ENCODE measurements at places on chromosomes 11 and 22.

DNA sequence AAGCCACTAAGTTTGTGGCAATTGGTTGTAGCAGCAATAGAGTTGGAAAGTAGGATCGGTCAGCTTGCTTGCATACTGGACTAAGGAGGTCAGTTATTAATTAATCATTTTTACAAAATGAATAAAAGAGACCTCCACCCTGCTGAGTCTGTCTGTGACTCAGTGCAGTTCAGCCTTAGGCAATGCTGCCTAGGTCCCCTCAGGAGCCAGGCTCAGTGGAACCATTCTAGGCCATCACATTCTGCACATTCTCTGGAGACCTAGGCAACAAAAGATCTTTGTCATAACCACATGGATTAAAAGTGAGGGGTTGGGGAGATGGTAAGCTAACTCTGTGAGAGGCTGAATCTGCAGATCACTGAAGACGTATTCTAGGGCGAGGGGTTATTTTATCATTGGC, 178.7 kb upstream of the CADM1 start:
- no peak for DNase-seq

GRCh38 chr11:2904153-2905052, 18.8 kb upstream of the CDKN1C start:
- DNase-seq, result no peak

- no peak for DNase-seq
Observed at GRCh38 chr11:134592391-134592990, 180.4 kb upstream of the B3GAT1 start.

- DNase-seq, result no peak
Observed at GRCh38 chr11:94934846-94935245, 38.5 kb downstream of the CWC15 start.

GRCh38 chr11:59053387-59053786, 32.7 kb upstream of the GLYATL1B start:
- peak; percentile 64 for DNase-seq

GRCh38 chr11:7967097-7967496, 1.9 kb upstream of the NLRP10 start:
- DNase-seq, result peak; percentile 70

DNA sequence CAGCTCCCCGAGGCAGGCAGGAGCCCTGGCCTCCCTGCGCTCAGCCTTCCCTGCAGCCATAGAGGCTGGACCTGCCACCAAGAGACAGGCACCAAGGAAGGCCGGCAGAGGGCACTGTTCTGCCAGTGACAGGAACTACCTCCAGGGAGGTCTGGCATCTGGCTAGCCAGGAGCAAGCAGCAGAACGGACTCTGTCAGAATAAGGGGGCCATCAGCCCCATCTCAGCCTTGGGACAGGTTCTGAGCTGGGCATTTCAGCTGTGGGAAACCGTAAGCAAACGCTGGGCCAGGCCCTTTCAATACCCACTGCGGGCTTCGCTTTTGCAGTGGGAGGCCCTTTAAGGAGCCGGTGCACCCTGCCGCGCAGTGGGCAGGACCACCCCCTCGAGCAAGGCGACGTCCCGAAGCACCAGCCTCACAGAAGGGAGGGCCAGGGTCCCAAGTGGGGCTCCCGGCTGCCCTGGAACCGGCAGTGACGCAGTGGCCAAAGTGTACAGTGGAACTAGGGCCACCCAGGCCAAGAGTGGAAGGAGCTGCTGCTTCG, 18.2 kb downstream of the IFT27 start:
- DNase-seq, result peak; percentile 82

DNA sequence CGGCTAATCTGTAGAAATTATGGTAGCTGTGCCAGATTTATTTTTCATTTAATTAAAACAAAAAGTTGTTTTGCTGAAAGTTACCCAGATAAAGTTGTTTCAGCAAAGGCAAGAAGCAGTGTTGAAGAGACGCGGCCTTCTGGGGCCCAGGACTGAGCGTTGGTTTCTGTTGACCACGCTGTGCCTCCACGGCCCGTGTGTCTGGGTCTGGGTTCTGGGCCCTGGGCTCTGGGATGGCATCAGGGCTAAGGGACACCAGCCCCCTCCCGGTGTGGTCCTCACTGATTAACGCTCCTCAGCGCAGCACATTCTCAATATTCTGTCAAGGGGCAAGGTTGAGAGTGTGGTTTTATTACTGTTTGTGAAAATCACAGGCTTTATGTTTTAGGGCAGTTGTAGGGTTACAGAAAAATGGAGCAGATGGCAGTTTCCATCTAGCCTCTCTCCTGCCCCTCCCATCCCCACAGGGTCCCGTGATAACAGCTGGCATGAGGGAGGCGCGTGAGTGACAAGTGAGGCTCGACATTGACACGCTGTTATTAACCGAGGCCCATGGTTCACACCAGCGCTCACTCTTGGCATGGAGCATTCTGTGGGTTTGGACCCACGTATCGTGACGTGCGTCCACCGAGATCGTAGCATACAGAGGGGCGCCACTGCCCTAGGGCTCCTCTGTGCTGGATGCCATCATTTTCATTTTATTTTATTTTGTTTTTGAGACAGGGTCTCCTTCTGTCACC, 1231.4 kb downstream of the BRD1 start:
- DNase-seq, result no peak

DNA sequence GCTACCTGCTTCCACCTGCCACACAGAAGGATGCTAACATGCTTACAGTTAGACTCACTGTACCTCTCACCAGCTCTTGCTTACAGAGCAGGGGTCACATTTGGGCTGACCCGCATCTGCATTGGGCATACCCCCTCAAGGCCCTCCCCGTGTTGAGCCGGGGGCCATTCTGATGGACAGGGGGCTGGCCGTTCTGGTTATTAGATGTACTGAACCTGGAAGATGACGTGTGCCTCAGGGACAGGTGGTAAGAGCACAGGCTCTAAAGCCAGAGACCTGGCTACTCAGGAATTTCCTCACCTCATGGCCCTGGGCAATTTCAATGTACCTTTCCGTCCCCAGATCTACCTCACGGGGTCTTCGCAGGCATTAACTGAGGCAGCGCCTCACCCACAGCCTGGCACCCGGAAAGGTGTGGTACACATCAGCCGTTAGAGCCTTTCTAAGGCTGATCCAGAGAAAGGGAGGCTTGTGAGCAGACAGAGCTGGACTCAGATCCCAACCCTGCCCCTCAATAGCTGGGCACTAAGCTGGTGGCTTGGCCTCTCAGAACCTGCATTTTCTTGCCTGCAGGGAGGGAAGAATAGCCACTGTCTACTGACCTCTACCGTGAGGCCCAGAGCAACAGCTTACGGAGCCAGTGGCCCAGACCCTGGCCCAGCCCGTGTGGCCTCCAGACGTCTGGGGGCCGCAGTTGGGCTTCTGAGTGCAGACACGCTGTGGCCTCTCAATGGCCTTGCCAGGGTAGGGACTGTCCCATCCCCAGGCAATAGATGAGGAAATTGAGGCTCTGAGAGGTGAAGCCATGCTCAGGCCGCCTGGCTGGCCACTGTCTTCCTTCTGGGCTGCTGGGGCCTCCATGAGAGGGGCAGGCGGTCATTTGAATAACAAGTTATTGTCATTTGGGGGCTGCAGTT, 100.6 kb downstream of the MORC2 start:
- DNase-seq, result no peak

- peak; percentile 57 for DNase-seq
Observed at GRCh38 chr11:102345904-102346303, 1.1 kb upstream of the BIRC2 start.

- no peak for DNase-seq
Observed at GRCh38 chr11:133516845-133517244, 15.5 kb downstream of the OPCML start.

DNA sequence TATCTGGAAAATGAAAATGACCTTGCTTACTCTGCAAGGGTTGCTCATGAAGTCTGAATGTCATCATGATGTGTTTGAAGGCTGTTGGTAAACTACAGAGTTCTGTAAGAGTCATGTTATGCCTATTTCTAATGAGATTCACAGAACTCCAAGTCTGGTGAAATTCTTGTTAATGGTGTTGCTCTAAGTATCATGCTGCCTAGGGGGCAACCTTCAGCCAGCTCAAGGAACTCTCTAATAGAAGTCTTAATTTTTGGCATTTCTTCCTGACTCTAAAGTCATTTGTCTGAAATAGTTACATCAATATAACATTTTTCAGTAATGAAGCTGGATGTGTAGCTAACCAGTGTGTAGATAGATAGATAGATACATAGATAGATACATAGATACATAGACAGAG, 302.8 kb downstream of the FAT3 start:
- no peak for DNase-seq

GRCh38 chr11:78952890-78953289, 378.2 kb upstream of the NARS2 start:
- DNase-seq, result no peak

GRCh38 chr22:20926243-20926642, 9.0 kb downstream of the CRKL start:
- no peak for DNase-seq

- no peak for DNase-seq
Observed at GRCh38 chr11:75478783-75479596, 46.0 kb upstream of the KLHL35 start.

DNA sequence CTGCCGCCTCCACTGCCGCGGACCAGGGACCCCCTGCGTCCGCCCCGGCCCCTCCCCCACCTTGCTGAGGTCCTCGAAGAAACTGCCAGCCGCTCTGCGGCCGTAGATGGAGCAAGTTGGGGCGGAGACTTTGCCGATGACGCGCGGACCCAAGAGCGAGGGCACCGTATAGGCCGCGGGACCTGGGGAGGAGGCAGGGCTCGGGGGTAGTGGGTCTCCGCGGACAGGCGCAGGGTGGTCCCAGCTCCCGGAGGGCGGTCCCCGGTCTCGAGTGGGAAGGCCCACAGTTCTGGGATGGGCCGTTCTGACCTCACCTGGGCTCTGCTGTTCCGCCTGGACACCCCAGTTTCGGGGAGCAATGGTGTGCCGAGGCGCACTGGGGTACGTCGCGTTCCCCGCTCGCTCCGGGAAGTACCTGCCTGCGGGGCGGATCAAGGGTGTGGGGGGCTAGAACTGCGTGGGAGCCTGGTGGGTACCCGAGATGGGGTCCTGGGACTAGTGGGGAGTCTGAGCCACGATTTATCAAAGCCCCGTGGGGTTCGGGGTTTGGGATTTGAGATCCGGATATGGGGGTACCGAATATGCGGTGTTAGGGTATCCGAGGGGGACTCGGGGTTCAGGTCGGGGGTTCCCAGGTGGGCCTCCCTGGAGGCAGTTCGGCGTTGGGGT, 1.2 kb upstream of the TYMP start:
- DNase-seq, result peak; percentile 92

DNA sequence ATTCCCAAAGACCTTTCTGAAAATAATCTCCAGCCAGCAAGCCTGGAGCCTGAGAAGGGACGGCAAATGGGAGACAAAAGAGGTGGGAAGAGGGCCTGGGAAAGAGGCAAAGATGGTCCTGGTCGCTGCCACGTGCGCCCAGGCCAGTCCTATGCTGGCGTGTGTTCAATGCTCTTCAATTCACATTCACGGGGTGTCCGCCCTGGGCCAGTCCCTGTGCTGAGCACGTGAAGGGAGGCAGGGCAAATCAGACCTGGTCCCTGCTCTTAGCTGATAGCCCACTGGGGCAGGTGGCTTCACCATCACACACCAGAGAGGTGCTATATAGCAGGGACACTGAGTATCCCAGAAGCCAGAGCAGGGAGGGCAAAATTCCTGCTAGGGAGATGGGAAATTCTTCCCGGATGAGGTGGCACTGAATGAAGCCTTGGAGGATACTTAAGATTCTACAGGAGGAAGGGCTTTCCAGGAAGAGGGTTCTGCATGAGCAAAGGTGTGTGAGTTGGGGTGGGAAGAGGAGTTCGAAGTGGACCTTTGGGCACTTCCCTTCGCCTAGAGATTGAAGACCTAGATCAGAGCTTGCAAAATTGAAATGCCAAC, 148.2 kb downstream of the CHST1 start:
- DNase-seq, result no peak

- DNase-seq, result no peak
Observed at GRCh38 chr11:69866648-69867047, 47.4 kb upstream of the FGF3 start.

- DNase-seq, result no peak
Observed at GRCh38 chr11:121104312-121104762, 3.3 kb downstream of the TECTA start.

GRCh38 chr22:23233084-23233531, 52.8 kb downstream of the BCR start:
- no peak for DNase-seq

DNA sequence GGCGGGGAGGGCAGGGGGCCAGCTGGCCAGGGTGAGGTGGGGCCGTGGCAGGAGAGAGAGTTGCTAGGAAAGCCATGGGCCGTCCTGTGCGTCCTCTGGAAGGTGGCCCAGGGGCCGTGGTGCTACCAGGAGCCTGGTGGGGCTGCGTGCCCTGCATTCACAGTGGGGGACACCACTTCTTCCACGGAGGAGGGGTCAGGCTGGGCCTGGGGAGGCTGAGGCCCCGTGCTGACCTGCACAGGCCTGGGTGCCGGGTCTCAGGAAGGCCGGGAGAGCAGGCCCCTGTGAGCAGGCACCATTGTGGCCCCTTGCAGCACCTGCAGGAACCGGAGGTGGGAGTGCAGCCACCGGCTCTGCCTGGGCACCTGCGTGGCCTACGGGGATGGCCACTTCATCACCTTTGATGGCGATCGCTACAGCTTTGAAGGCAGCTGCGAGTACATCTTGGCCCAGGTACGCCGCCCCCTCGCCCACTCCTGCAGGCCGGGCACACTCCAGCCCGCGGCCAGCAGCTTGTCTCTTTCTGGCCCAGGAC, 12.0 kb downstream of the MUC5B start:
- no peak for DNase-seq

- DNase-seq, result no peak
Observed at GRCh38 chr11:1744891-1745700, 5.3 kb downstream of the IFITM10 start.

- DNase-seq, result no peak
Observed at GRCh38 chr11:45907911-45908370, 870 bp upstream of the FREY1 start.

GRCh38 chr22:25878933-25879332, 136.9 kb downstream of the MYO18B start:
- no peak for DNase-seq

- no peak for DNase-seq
Observed at GRCh38 chr11:122732342-122733315, 77.1 kb downstream of the UBASH3B start.

- no peak for DNase-seq
Observed at GRCh38 chr11:134647066-134647743, 235.2 kb upstream of the B3GAT1 start.

- DNase-seq, result peak; percentile 62
Observed at GRCh38 chr11:578276-579035, 2.2 kb downstream of the PHRF1 start.

GRCh38 chr22:36331912-36332622, 55.7 kb downstream of the MYH9 start:
- DNase-seq, result no peak

- DNase-seq, result no peak
Observed at GRCh38 chr22:37274380-37274862, 7.9 kb upstream of the CYTH4 start.

GRCh38 chr11:70367071-70367470, 31.3 kb upstream of the CTTN start:
- DNase-seq, result no peak

DNA sequence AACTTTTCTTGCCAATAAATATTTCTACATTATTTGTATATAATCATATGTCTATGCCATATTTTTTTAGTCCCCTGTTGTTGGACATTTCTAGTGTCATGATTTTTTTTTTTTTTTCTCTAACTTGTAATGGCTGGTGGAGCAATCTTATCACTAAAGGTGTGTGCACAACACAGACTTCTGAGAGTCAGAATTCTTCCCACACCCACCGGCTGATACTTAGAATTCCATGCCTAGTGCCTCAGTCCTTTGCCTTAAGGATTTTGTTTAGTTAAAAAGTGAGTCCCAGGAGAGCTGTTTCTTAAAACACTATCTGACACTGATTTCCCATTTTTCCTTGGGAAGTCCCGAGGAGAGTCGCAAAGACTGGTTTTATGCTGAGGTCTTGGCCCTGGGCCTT, 87.7 kb upstream of the BARX2 start:
- no peak for DNase-seq

- no peak for DNase-seq
Observed at GRCh38 chr11:72229925-72230763, 5.6 kb downstream of the INPPL1 start.

All from epithelial cell of esophagus (primary cell).